Thyroid gland (tissue), 4 donors: ENCODE measurements at places on chromosomes 13 and 19. TPM values are rescaled to one million over a fixed set of nuclear protein-coding genes. Genes with fewer than 3 reads are reported as not detected.

The SERPINE3 gene
- total RNA-seq: not detected

The ZNF560 gene
- total RNA-seq: not detected

The TPTE2 gene
- not detected for total RNA-seq

The GNG7 gene
- 6.9 TPM for total RNA-seq

The ZNF528 gene
- 31.3 TPM for total RNA-seq

The PRTN3 gene
- not detected for total RNA-seq

The NLRP12 gene
- 0.11 TPM for total RNA-seq

The KLK8 gene
- total RNA-seq: not detected
